Stimulated activated CD8-positive, alpha-beta memory T cell treated with anti-CD3 and anti-CD28 coated beads, Interleukin-7, amount 100 ng/mL, for 1 hour (primary cell): ENCODE measurements at places on chromosomes 12 and 14.

GRCh38 chr12:62537551-62537950 is 70.9 kb downstream of the MON2 start:
- no peak for DNase-seq

- DNase-seq, result no peak
Observed at GRCh38 chr12:93483151-93483807, 16.0 kb downstream of the MRPL42 start.

DNA sequence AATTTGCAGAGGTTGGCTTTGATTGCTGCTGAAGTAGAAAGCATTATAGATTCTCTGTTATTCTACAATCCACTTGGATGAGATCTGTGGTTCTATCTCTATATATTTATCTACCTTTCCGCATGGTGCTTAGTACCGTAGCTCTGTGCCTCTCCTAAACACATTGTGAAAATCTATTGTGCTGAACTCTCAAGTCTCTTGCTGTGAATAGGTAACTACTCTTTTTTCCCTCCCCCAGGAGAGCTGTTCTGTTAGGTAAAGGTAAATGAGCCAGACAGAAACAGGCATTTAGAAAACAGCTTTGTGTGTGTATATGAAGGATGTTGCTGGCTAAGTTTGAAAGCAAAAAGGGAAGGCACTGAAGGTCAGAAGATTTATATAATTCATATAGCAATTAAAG is 112.6 kb downstream of the BRMS1L start:
- DNase-seq, result no peak

- peak; percentile 45 for DNase-seq
Observed at GRCh38 chr12:114662512-114663177, 21.3 kb downstream of the TBX3 start.

- peak; percentile 15 for DNase-seq
Observed at GRCh38 chr12:7460375-7461259, 16.7 kb upstream of the CD163L1 start.

DNA sequence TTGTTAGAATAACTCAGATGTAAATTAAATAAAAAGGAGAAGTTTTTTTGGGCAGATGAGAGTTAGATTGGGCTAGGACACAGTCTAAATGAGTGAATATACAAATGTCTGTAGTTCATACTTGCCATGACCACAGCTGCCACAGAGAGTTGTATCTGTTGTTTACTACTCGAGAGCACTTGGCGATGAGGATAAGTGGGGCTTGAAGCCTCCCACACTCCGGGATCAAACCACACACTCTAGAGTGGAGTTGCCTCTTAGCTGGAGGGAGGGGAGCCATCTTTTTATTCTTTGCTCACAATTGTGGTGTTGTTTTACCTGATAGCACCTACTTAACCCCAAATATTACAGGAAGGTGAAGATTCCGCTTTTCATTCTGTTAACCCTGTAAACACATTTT is 27.5 kb downstream of the BEST3 start:
- no peak for DNase-seq

- DNase-seq, result no peak
Observed at GRCh38 chr12:6145564-6145963, 21.1 kb upstream of the VWF start.

DNA sequence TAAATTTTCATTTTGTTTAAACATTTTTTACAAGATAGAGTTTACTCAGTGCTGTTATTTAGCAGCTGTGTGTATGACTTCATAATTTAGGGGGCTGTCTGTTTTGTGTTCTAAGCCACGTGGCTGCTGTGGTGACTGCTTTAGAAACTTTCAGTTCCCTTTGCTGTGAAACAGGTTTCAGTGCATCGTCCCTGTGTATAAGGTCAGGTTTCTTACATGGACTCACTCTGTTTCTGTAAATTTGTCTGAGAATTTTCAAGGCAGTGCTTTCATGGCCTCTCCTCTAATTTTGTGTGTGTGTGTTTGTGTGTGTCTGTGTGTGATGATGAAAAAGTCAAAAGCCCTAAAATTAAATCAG is 32.4 kb downstream of the BICD1 start:
- DNase-seq, result no peak

DNA sequence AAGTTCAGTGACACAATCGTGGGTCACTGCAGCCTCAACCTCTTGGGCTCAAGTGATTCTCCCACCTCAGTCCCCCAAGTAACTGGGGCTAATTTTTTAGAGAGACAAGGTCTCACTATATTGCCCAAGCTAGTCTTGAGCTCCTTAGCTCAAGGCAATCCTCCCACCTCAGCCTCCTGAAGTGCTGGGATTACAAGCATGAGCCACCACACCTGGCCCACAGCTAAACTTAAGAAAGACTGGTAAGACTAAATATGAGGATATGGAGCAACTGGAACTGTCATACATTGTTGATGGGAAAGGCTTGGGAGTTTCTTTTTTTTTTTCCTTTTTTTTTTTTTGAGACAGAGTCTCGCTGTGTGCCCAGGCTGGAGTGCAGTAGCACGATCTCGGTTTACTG is 34.0 kb downstream of the VRTN start:
- no peak for DNase-seq

DNA sequence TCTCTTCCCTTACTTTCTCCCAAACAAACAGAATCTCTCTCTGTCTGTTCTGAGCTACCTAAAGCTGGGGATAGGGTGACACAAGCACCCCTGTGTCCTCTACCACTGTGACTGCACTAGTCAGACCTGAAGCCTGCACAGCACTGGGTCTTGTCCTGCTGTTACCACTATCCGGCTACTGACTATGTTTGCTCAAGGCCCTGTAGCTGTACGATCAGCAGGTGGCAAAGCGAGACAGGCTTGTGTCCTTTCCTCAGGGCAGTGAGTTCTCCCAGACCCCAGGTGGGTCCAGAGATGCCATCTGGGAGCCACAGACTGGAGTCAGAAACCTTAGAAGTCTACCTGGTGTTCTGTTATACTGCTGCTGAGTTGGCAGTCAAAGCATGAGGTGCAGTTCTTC is 116.4 kb downstream of the NUBPL start:
- DNase-seq, result no peak

DNA sequence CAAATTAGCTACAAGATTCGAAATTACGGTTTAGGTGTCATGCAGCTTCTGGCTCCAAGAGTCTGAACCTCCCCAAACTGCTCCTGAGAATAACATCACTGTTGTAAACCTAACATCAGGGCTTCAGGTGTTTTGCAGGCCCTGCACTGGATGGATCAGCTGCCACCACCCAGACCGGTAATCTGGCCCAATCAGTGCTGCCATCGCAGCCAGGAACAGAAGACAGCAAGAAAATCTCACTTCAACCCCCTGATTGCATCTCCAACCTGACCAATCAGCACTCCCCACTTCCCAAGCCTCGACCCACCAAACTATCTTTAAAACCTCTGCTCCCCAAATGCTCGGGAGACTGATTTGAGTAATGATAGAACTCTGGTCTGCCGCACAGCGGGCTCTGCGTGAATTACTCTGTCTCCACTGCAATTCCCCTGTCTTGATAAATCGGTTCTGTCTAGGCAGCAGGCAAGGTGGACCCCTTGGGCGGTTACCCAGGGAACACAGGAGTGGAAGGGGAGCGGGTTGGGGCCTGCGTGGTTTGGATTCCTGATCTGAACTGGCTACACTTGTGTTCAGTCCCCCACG is 268.5 kb upstream of the SFSWAP start:
- no peak for DNase-seq

DNA sequence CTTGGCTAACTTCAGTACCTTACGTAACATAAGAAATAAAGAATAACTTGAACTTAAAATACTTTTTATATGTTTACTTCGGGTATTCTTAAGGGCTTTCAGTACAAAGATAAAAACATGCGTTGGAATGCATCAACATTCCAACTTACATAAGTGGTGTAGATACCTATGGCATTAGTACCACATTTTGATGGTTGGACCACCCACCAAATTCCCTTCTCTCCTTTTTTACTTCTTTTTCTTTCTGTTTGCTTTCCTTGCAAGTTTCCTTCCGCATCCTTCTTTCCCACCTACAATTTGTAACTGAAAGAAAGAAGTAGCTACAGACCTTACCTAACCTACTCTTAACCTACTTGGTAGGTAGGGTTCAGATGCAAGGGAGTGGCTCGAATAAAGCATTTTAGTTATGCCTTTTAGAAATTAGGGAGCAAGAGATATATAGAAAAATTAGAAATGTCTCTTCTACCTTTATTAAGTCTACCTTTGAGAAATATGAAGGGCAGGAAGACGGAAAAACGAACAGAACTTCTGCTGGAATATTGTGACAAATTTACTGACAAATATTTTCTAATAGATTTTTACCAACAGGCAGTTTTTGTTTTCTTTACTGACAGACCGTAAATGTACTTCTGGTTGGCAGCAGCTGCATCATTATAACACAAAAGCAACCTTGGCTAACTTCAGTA is 2.1 kb upstream of the ARHGAP5 start:
- no peak for DNase-seq

GRCh38 chr14:33674927-33675326 is 275.9 kb downstream of the EGLN3 start:
- DNase-seq, result no peak

- no peak for DNase-seq
Observed at GRCh38 chr14:96881713-96882112, 84.5 kb downstream of the VRK1 start.

DNA sequence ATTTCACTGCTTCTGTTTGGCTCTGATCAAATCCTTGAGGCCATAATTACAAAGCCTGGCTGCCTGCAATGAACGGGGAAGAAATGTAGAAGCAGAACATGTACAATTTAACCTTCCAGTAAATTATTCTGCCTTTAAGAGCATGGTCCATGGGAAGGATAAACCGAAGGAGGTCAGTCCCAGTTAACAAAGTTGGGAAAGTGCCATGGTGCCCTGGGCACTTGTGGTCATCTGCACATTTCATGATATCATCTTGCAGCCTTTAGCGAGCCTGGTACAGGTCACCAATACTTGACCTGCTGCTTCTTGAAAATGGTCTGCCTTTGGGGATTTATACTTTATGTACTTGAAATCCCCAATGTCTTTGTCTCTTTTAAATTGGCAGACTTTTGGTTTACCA is 175.9 kb upstream of the KITLG start:
- no peak for DNase-seq

GRCh38 chr14:85917716-85918115 is 387.8 kb downstream of the FLRT2 start:
- no peak for DNase-seq

DNA sequence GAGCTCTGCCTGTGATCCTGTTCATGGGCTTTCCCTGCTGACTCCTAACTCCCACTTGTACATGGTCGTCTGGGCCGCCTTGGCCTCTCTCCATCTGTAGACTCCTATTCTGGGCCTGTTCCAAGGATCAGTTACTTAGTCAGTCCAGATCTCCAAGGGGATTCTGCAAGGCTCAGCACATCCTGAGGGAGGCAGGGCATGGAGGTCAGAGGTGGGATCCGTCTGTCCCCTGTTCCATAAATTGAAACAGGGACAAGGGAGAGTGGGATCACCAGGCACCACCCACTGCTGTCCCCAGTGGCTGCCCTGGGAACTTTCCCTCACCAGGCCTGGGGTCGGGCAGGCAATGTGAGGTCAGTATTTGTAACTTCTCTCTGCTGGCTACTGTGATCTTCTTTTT is 43.5 kb downstream of the KCTD10 start:
- no peak for DNase-seq

DNA sequence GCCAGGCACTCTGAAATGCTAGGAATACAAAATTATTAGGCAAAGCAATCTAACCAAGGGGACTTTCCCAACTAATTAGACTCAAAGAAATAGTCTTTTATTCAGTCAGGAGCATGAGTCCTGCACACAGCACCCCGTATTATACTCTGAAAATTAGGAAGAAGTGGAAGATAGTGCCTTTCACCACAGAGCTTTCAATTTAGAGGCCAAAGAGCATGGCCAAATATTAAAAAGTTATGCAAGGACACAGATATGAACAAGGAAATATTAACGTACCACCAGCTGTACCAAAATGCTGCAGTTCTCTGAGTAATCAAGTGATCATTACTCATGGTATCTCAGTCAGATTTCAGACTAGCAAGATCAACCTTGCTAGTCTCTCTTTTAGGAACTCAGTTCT is 22.6 kb upstream of the MDM2 start:
- DNase-seq, result no peak

GRCh38 chr12:19572920-19573558 is 133.7 kb downstream of the AEBP2 start:
- DNase-seq, result no peak

DNA sequence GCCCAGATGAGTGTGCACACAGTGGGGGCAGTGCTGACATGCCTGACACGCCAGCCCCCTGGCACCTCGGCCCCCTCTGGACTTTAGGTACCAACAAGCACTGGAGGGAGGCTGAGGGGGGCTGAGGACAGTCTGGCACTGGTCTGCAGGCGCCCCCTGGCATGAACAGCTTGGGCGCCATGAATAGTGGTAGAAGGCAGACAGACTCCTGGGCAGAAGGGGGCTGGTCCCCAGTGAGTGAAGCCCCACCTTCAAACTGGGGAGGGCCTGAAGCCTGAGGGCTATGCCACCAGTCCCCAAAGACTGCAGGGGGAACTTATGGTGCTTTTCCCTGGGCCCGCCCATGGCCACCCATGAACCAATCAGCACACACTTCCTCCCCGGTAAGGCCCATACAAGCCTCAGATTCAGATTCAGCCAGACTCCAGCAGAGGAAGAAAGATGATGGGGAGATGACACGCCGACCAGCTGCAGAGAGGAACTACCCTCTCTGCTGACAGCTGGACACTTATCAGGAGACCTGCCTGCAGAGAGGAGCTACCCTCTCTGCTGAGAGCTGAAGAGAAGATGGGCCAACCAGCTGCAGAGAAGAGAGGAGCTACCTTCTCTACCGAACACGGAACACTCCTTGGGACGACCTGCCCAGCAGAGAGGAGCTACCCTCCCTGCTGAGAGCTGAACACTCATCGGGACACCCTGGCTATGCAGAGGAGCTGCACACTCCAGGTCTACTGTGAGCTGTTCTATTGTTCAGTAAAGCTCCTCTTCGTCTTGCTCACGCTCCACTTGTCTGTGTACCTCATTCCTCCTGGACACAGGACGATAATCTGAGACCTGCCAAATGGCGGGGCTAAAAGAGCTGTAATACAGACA is 324.5 kb downstream of the PCNX1 start:
- no peak for DNase-seq

DNA sequence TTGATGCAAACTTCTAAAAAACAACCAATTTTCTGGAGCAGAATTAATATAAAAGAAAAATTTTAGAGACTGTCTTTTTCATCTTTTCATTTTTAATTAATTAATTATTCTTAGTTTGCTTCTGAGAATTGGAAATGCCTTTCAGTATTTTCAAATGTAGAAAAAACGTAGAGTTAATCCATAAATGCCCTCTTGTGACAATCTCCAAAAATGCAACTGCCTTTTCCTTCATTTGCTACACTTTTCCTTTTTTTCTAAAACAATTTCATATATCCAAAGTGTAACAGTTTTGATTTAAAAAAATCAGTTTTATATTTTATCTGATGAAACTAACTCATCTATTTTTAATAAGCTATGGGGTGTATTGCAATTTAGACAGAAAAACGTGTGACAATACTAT is 409.3 kb downstream of the PRKD1 start:
- no peak for DNase-seq

GRCh38 chr12:132190012-132190755 is 45.9 kb downstream of the NOC4L start:
- DNase-seq, result no peak

DNA sequence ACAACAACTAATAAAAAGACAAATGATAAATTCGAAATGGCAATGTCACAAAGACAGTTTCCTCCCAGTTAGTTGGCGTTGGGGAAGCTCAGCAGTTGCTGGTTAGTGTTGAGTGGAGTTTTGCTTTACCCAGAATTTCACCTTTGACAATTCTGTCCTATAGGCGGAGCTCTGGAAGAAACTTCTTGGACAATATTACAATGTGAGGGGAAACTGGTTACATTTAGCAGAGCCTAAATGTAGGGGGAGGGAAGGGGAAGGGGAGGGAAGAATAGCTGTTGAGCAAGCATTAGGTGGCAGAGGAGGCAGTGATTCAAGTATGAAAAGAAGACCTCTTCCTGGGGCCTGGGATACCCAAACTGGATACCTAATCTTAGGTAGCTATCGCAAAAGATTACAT is 51.4 kb downstream of the BDKRB1 start:
- DNase-seq, result no peak
